NCI-H2171 (cell line): ENCODE measurements at places on chromosomes 3 and 15.

- DNase-seq = no peak
Measured at GRCh38 chr15:31399544-31400171, 73.0 kb downstream of the KLF13 start.

- DNase-seq = no peak
Measured at GRCh38 chr3:109117939-109118338, at the start of gene MORC1. TSS of gene MORC1 (minus strand) at chr3:109118134. CDS start at chr3:109118059, 75 bp downstream.

- no peak for DNase-seq
Measured at GRCh38 chr3:193693774-193694173, 100.8 kb downstream of the OPA1 start.

DNA sequence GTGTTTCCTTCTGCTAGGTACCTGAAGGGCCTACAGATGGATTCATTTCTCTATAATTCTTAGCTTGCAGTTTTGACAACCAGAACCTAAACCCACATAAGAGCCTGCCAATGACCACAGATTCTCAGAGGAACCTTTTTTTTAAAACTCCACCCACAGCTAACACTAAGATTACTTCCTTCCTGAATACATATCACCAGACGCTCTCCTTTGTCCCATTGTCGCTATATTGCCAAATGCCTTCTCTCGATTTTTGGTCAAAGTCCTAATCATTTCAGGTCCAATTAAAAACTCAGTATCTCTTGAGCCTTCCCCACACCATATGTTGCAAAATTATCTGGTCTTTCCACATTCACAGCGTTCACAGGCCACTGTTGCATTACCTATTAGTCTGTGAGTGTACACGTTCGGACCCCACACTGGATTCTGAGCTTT lies 12.4 kb downstream of the ZNF710 start:
- DNase-seq = no peak

- DNase-seq = peak; percentile 13
Measured at GRCh38 chr15:48962662-48963523, 826 bp downstream of the SHC4 start.

DNA sequence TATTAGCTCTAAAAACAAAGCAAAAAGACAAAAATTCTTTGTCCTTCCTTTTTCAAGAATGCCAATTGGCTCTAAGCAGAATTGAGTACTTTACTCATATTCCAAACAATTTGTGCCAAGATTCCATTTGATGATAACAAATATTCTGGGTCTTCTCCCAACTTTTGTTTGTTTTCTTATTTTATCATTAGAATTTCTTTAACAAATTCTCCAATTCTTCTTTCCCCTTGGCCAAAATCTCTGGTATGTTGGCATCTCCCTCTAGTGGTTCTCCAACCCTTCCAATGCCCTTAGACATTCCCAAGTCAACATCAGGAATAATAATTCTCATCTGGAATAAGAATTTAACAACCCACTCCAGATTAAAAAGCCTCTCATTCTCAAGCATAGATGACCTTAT lies 5.3 kb downstream of the CPOX start:
- DNase-seq = no peak

DNA sequence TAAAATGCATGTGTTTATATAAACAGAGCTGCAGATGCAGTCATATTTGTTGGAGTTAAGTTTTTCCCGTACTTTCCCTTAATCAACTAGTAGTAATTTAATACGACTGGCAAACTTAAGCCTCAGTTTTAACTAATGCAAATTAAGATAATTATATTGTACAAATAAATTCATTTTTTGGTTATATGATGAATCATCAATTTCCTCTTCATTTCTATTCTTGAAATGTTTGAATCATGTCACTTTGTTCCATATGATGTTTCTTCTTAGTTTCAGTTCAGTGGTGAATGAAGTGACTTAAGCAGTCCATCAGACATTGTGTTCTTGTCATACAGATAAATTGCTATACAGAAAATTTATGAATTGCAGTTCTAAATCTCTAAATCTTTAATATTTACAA lies 1361.2 kb upstream of the EPHA6 start:
- DNase-seq = no peak

GRCh38 chr3:133494469-133494868 lies 79.0 kb upstream of the CDV3 start:
- DNase-seq = no peak

DNA sequence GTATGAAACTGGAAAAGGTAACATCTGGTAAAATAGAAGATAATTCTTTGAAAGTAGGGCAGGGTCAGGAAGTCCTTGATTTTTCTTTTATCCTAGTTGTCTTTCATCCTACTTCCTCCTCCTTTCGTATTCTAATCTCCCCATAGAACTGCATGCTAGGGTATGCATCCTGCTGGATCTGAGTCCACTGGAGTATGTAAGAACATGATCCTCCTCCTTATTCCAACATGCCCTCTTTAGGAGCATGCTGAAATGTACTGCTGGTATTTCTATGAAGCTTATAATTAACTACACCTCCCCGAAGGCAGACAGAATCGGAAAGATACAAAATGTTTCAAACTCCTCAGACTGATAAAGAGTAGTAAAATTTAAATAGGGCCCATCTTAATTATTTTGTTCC lies 493.8 kb downstream of the AGBL1 start:
- no peak for DNase-seq

- no peak for DNase-seq
Measured at GRCh38 chr15:37891766-37892368, 42.6 kb upstream of the TMCO5A start.

DNA sequence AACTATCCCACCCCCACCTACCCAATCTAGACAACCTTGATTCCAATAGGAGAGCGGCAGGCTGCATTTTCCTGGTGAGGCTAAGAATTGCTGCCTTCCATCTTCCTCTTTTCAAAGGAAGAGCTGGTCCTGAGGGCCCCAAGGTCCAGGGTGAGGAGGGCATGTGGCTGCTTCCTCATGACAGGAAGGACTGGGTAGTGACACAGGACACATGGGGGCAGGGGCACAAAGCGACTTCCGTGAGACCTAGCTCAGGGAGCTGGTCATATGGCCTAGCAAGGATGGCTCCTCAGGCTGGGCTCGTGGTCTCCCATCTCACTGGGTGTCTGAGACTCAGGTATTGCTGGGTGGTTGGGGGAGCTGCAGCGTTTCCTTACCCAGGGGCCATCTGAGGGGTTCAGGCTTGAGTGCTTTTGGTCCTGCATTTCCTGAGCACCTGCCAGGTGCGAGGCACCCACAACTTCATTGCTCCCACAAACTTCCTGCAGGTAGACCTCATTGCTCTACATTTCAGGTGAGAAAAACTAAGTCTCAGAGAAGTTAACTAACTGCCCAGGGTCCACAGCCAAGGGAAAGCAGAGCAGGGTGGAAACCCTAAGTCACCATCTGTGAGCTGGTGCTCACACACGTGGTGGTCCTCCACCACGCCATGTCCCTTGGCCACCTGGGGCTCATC lies 160.0 kb upstream of the TLE3 start:
- no peak for DNase-seq

- no peak for DNase-seq
Measured at GRCh38 chr3:173007079-173007723, 133.8 kb downstream of the SPATA16 start.

GRCh38 chr3:59698091-59698490 lies 648.3 kb upstream of the CFAP20DC start:
- DNase-seq = no peak

GRCh38 chr3:181210275-181210674 lies 220.7 kb upstream of the DNAJC19 start:
- peak; percentile 3 for DNase-seq

DNA sequence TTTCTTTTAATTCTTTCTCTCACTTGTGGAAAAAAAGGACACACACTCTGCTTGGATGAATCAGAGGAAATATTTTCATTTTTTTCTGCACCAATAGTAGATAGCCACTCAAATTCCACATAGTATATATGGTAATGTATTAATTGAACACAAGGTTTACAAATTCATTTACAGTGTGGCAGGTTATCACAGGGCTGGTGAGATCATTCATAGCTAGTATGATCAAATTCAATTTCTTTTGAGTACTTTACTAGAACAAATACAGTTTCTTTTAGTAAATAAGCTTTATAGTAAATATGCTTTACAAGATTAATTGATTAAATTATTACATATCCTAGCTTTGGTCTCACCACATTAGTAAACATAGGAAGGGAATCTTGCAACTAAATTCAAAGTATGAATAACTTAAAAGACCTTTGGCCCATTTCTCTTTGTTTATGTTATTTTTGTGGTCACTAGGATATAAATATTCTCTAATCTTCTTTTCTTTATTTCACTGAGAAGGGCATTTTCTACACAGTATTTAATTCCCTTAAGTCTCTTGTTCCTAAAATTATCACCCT lies 40.1 kb upstream of the PARP14 start:
- no peak for DNase-seq

- no peak for DNase-seq
Measured at GRCh38 chr15:43469867-43470266, 23.1 kb downstream of the TP53BP1 start.
